ENCODE measurements at places on chromosomes 4 and X.

GRCh38 chr4:15130441-15130840, 128.2 kb downstream of the CPEB2 start:
- DNase-seq: no peak

DNA sequence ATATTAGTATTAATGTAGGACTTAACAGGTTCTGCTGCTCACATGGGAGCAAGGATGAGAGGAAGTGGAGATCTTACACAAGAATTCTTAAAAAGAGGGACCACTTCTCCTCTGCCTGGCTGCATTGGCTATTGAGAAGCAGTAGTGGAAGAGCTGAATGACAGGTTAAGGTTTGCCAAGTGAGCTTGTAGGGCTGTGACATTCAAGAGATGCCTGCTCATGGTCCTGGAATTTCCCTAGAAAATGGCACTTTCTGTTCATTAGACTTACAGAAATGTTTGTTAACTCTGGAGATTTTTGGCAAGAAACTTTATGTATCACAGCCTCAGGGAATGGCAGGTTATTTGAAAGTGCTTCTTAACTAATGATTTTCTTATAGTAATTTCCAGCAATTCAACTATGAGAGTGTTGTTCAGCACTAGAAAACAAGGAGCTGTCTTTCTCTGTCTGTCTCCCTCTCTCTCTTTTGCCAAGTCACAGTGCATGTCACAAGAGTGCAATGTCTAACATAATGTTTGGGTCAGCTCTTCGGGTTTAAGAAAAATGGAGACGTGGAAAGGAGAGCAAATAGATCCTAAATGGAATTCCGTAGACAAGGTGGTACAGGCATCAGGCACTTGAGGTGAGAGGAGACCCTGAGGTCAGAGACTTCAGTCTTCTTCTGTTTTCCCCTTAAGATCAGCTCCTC, 8.3 kb upstream of the NAP1L5 start:
- DNase-seq: no peak

DNA sequence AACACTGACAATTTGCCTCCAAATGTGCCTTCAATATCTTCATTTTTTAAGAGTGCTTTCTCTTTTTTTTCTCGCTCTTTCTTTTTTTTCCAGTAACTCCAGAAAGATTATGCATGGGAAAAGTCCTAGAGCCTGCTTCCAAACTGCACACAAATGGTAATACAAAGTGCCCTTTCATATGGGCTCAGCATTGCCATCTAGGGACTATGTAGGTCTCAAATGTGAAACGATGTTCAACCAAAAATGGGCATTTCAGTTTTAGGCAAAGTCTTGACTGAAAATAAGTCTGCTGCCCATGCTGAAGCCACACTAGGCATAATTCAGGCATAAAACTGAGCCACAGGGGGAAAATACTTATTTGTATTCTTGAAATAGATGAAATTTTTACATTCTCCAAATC, 65.6 kb downstream of the SYNPO2 start:
- no peak for DNase-seq

DNA sequence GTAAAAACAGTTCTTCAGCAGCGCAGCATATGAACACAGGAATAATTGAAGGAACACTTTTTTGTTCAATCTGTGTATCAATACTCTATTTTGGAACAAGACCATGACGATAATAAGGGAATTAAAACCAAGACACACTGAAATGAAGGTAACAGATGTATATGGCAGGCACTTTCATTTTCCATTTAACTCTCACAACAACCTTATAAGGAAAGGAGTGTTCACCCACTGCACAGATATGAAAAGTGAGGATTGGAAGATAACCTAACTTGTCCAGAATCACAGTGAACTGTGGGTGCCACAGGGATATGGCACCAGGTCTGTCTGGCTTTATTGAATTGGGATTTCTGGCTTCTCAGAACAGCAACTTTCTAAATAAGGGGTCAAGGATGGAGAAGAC, 153.3 kb downstream of the MID1IP1 start:
- DNase-seq: no peak

DNA sequence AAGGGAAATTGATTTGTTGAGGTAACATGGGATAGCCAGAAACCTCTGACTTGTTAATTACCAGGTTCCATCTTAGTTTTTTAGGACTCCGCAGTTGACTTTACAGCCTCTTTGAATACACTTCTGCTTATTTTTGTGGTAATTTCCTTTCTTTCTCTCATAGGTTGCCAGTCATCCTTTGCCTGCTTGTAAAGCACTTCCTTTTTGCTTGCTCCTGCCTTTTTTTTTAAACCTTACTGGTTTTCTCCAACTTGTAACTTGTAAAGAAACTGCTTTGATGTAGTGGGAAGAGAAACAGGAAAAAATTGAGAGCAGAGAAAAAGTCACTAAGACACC, 2.6 kb downstream of the PGK1 start:
- no peak for DNase-seq

- DNase-seq: no peak
These were observed 12.2 kb downstream of the ASMTL start for GRCh38 chrX:1440506-1440905.

DNA sequence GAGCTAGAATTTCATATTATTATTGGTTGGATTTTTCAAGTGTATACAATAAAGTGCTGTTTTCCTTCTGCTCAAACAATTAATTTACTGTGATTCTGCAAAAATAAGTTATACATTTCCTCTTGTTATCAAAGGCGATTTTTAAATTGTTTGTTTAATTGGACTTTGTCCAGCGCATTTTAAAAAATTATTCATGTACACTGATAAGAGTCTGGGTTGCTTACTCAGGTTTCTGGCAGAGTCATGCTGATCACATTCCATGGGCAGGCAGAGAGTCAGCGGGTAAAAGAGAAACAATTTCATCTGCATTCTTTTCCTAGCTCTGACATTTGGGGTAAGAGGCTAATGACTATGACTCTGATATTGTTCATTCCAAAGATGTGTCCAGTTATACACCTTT, 8.9 kb downstream of the FAT4 start:
- no peak for DNase-seq

DNA sequence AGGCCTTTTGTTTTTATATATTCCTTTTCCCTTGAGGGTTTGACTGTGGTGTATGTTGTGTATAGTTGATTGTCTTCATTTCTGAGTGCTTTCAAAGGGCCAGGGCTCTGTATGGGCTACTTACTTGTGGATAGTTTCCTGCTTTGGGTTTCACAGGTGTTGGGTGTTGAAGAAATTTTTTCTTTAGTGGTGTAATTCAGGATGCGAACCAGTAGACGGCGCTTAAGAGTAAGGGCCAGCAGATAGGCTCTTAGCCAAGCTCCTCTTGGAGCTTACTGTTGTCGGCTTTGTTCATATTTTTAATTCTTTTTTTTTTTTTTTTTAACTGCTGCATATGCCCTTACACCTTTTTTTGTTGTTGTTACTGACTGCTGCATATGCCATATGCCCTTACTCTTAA, 276.3 kb upstream of the GALNT7 start:
- DNase-seq: no peak

- DNase-seq: no peak
These were observed 76.5 kb upstream of the PLAC8 start for GRCh38 chr4:83191026-83191425.

- DNase-seq: no peak
These were observed 41.8 kb upstream of the SORBS2 start for GRCh38 chr4:185853841-185854240.

DNA sequence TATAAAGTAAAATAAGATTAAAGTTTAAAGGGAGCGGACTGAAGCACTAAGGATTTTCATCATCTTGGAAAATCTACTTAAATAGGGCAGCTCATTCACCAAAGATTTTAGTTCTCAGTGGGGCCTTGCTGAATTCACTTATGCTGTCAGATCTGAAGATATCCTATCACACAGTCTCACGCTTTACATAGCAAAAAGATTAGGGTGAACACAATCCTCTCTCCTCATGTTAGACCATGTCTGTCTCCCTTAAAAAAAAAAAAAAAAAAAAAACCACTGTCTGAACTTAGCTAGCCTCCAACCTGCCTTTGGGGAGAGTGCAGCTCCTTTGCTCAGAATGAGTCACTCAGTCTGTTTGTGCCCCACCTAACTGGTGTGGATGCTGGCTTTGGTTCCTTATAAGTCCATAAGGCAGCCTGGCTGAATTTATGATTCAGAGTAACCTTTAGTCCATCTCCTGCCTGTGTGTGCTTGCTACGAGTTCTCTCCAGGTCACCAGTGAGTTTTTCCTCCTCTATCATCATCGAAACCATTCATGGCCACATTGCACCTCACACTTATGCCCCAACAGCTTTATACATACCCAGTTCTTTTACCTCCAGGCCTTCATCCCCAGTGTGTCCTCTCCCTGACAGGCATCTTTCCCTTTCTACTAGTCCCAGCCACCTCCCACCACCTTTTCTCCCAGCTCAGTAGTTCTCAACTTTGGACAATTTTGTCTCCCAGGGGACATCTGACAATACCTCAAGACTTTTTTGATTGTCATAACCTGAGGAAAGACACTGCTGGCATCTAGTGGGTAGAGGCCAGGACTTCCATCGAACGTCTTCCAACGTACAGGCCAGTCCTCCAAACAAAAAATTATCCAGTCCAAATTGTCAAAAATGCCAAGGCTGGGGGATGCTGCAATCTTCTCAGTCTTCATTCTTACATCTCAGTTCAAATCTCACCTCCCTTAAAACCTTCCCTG, 220.7 kb upstream of the EMCN start:
- no peak for DNase-seq

GRCh38 chrX:37603938-37604409, 32.5 kb downstream of the LANCL3 start:
- DNase-seq: no peak

- no peak for DNase-seq
These were observed 12.1 kb downstream of the PPA2 start for GRCh38 chr4:105461621-105462382.

DNA sequence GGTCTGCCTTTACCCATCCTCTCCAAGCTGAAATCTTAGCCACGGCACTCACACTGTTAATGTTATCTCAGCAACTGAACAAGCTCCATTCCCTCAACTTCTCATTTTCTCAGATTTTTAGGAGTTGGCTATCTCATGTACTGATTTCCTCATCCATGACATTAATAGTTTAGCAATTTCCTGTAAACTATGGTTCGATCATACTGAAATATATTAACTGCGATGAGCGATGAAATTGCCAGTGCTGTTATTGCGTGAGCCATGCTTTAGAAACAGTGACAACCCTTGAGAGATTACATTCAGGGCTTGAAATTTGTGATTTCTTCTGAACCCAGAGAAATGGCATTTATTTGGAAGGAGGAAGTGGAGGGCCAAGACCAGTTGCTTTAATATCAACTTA, 223.7 kb downstream of the GPAT3 start:
- no peak for DNase-seq

- no peak for DNase-seq
These were observed 627 bp upstream of the FAT4 start for GRCh38 chr4:125313989-125314667.

- no peak for DNase-seq
These were observed 131.2 kb downstream of the GLRA3 start for GRCh38 chr4:174697896-174698295.

GRCh38 chr4:16693641-16694040, 204.8 kb downstream of the LDB2 start:
- no peak for DNase-seq

DNA sequence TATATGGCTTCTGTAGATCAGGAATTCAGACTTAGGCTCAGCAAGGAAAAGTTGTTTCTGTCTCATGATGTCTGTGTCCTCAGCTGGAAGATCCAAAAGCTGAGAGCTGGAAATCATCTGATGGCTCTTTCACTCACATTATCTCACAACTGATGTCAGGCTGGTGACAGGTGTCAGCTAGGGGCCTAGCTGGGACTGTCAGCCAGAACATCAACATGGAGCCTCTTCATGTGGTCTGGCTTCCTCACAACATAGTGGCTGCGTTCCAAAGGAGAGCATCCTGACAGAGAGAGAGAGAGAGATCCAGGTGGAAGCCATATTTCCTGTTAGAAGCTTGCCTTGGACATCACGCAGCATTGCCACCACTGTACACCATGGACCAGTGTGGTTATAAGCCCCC, 10.6 kb upstream of the INTS6L start:
- no peak for DNase-seq

- no peak for DNase-seq
These were observed 139.7 kb upstream of the SPRY1 start for GRCh38 chr4:123256901-123257300.

DNA sequence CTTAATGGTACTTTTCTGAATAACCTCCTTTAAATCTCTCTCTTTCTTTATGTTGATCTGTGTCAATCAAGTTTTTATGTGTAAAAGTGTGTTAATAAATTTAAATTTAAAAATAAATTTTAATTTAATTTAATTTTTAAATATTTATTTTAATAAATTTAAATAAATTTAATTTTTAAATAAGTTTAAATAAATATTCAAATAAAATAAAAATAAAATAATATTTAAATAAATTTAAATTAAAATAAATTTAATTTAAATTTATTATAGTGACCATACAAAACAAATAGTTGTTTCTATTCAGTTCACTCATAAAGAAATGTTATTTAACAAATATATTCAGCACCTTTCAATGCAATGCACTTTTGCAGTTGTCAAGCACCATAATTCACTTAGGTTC, 146.9 kb downstream of the GRID2 start:
- DNase-seq: no peak

- DNase-seq: no peak
These were observed 45.4 kb upstream of the XK start for GRCh38 chrX:37640142-37640541.

- no peak for DNase-seq
These were observed 24.9 kb upstream of the CXXC4 start for GRCh38 chr4:104519588-104519987.

- DNase-seq: no peak
These were observed 38.5 kb upstream of the POU3F4 start for GRCh38 chrX:83469551-83469950.

DNA sequence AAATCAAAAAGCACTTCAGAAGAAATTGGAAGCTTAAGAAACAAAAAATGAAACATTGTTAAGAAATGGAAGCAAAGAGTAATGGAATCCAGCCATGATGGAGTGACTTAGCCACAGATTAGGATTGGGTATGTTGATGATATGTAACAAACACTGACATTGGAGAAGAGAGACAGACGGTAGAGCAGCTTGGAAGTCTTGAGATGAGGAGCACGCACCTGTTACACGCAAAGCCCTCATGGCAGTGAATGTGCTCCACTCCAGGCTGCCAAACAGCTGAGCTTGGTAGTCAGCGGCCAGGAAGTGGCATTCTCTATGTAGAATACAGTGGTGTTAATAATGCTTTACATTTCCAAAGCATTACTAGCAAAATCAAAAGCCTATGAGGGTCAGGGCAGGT, 56.9 kb upstream of the GPRIN3 start:
- no peak for DNase-seq

- DNase-seq: no peak
These were observed 148.9 kb downstream of the ADAM29 start for GRCh38 chr4:175066923-175067627.

GRCh38 chr4:184613405-184613804, 35.8 kb downstream of the CASP3 start:
- no peak for DNase-seq

GRCh38 chrX:154348646-154349358, 25.6 kb downstream of the FLNA start:
- no peak for DNase-seq

- DNase-seq: no peak
These were observed 538.2 kb downstream of the INPP4B start for GRCh38 chr4:142307857-142308256.

GRCh38 chrX:153909980-153910360, 5.5 kb downstream of the AVPR2 start:
- DNase-seq: no peak

- DNase-seq: no peak
These were observed 4.5 kb downstream of the NKX3-2 start for GRCh38 chr4:13539619-13540445.

Measured in stimulated activated CD8-positive, alpha-beta memory T cell treated with anti-CD3 and anti-CD28 coated beads, Interleukin-7, amount 100 ng/mL, for 4 hours (primary cell).